Right kidney (tissue), 9 donors: ENCODE measurements at places on chromosomes 11 and 22.

- DNase-seq = no peak
Measured at GRCh38 chr11:35517481-35517880, 7.9 kb downstream of the PAMR1 start.

DNA sequence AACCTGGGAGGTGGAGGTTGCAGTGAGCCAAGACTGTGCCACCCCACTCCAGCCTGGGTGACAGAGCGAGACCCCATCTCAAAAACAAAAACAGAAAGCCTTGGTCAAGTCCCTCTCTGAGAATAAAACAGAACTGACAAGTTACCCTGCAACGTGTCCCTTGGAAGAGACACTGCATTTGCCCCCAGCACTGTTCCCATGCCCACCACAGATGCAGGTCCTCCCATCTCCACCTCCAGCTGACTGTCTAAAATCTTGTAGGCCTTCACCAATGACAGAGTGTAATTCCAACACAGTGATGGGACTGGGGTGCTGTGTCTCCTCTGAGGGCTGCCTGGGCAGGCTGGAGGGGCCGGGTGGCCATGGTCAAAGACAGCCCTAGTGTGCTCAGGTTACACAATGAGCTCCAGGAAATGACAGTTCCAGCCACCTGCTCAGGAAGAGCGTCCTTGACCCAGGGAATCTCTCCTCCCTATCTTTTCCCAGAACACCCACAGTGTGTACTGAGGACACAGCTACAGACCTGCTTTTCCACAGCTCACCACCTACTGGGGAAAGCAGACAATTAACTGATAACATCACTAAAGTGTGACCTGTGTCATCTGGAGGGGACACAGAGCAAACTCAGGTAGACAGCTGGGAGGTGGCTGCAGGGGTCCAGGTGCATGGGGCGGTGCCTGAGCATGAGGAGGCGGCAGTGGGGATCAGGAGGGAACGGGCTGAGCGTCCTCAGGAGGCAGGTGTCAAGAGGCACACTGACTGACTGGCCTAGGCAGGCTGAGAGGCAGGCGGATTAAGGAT is 56.4 kb downstream of the ARFGAP3 start:
- DNase-seq = no peak

GRCh38 chr11:37657645-37658044 is 1059.6 kb upstream of the RAG2 start:
- no peak for DNase-seq

DNA sequence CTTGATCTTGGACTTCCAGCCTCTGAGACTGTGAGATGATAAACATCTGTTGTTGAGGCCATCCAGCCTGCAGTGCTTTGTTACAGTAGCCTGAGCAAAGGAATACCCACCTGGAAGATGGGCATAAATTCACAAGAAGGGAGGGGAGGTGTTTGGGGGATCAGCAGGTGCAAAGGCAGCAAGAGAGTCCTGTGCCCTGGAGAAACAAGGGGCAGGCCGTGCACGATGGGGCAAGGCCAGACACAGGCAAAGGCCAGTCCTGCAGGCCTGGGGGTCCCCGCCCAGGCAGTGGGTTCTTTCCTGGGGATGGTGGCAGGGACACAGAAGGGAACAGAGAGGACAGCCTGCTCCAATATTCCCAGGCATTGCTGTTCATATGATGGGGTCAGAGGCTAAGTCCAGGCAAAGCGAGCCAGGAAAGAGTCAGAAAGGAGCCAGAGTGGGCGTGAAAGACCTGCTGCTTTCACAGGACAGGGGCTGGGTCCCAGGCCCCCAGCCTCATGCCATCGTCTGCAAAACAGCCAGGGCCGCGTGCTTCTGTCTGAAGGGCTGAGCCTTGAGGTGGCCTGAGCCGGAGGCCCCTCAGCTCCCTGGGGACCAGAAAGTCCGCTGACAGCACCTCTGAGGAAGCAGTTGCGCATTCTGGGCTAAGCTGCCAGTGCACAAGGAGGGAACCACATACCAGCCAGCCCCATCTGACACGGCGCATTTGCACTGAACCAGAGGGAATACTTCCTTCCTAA is 48.8 kb downstream of the MYEOV start:
- DNase-seq = no peak

- no peak for DNase-seq
Measured at GRCh38 chr22:19266547-19267086, 24.9 kb downstream of the CLTCL1 start.

GRCh38 chr11:93279851-93280347 is 50.6 kb upstream of the DEUP1 start:
- DNase-seq = no peak

DNA sequence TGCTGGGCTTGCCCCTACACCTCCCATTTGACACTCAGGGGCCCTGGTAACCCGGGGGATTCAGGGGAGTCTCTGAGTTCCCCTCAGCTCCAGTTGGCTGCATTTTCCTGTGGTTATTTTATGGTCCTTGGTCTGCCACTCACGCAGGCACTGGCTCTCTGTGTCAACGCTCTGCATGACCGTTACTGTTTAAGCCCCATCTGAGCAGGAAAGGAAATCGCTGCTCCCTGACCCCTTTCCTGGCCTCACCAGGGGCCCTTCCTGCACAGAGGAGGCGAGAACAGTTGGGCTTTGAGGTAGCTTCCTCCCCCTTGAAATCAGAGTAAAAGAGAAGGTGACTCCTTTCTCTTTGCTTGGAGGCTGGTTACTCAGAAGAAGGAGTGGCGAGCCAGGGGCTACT is 2.4 kb downstream of the C1QTNF4 start:
- DNase-seq = no peak

DNA sequence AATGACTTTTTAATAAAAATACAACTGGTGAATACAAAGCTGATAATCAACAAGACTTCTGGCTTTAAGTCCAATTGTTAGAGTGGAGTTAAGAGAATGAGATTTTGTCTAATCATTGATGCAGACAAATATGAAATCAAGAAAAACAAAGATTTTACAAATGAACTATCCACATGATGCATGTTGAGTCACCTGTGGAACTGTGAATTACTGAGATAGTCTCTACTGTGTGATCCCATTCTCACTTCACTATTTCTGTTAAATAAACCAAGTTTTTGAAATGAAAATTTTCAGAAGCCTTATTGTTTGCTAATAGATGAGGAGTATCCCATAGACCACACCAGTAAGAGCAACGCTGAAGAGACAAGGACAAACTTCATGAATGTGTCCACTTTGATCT is 8.4 kb upstream of the CTSC start:
- no peak for DNase-seq

DNA sequence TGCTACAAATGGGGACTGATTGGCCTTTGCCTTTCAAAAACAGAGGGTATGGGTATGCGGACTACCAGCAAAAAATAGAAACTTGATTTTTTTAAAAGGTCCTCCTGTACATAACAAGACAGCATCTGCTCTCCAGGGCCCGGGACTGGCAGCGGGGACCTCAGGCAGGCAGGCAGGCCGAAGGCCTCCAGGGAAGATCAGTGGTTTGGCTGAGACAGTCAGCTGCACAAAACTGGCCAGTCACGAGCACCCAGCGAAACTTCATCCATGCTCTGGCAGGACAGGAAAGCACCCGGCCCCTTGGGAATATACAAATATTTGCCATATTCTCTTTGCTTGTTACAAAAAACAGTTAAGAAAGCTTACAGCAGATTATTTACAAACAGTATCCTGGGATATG is 11.0 kb downstream of the RPL27A start:
- DNase-seq = no peak

DNA sequence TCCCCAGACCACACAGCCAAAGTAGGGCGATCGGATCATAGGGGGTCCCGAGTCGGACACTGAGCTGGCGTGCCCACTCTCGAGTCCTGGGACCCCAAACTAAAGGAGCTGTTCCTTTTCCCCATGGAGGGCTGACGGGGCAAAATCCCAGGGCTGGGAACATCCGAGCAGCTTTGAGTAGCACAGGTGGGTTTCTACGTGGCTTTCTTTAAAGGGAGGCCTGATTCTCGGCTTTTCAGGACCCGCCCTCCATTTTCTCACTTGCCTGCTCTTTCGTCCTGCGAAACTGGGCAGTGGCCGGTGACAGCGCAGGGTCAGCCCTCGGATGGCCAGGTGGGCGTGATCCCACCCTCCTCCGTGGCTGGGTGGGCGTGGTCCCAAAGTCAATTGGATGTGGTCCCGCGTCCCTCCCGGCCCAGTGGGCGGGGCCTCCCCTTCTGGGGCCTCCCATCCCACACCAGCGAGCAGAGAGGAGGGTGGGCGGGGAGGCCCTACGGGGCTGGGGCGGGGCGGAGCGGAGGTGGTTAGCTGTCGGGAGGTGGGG is 17.5 kb upstream of the TXNRD2 start:
- peak; percentile 84 for DNase-seq

DNA sequence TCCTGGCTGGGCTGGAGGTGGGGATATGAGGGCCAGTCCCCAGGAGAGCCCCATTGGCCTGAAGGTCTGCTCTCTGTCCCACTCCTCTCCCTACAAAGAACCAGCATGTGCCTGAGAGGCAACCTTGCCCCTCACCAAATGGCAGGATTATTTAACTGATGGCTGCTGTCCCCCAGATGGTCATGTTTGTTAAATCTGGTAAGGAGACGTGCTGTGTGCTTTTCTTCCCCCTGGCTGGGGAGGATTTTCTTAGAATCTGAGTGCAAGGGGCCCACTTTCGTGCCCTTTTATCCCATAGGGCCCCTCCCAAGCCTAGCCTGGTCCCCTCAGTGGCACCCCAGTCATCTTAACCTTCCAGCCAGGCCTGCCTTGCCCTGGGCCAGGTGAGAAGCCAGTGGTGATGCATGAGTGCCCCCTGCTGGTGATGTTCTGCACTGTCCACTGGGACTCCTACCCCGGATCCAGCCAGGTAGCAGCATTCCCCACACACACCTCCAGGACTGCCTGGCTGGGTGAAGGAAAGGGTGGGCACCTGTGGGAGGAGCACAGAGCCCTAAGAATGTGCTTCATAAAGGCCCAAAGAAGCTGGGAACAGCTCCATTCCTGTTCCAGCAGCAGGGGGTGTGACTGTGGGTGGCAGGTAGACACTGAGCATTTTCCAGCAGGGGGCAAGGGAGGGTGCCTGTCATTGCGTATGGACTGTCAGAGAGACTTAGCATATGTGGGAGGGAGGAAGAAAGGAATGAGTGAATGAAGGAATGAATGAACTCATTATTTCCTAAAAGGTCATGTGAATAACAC is 28.9 kb downstream of the MFNG start:
- peak; percentile 63 for DNase-seq

DNA sequence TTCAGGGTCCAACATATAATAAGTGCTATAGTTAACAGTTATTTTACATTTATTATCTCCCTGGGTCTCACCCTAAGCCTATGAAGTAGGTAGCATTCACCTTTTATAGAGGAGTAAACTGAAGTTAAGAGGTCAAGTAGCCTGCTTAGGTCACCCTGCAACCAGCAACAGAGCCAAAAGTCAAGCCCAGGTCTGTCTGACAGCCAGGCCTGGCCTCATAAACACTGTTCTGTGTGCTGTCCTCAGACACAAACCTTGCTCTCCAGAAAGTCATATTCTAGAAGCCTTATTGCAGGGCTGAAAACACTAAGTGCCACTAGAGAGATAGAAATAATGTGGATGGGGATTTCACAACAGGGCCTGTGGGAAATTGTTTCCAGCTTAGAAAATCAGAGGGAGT is 59.3 kb downstream of the BDNF start:
- DNase-seq = no peak

- DNase-seq = peak; percentile 34
Measured at GRCh38 chr11:79100093-79100910, 340.5 kb downstream of the TENM4 start.

GRCh38 chr11:28026634-28027290 is 81.2 kb downstream of the KIF18A start:
- no peak for DNase-seq

- DNase-seq = no peak
Measured at GRCh38 chr11:10247011-10247410, 47.0 kb downstream of the SBF2 start.

DNA sequence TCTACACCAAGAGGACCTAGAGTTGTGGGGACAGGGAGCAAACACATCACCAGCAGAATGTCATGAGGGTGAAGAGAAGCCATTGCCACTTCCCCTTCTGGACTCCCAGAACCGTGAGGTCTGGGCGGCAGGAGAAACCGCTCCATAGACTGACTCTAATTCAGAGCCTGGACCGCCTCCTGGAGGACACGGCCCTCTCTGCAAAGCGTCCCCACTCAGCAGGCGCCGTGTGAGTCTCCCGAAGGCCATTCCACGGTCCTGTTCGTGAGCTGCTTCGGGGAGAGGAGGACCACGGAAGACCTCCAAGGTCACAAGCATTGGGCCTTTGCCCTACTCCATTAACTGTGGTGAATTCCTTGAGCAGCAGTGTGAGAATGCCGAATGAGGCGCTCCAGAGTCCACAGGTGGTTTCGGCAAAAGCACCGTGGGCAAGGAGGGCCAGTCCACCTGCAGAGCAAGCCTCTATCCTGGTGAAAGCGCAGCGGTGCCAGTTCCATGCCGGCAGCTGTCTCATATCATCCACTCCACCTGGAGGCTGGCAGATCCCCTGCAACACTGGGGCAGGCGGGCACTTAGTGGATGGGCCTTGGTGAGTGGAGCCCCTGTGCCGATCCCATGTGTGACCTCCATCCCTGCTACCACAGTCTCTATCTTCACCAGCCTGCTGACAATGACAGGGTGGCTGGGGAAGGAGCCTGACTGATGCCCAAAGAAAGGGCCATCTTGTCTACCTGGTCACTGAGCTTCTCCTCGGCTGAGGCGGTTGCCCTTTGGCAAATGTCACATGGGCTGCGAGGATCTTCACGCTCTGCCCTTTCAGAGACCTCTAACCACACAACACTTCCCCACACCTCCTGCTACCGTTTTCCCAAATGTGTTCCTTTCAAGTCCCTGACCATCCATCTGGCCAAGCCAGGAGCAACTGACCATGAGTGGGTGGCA is 7.5 kb downstream of the C11orf21 start:
- no peak for DNase-seq

DNA sequence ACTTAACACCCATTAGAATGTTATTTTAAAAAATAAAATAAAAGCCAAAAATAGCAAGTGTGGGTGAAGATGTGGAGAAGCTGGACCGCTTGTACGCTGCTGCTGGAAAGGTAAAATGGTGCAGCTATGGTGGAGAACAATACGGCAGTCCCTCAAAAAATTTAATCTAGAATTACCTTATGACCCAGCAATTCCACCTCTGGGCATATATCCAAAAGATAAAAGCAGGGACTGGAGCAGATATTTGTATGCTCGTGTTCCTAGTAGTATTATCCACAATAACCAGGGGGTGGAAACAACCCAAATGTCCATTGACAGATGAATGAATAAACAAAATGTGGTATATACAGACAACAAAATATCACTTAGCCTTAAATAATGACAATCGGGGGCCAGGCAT is 6.1 kb upstream of the APOA5 start:
- no peak for DNase-seq

- no peak for DNase-seq
Measured at GRCh38 chr22:23548501-23549197, 31.4 kb downstream of the IGLL1 start.

DNA sequence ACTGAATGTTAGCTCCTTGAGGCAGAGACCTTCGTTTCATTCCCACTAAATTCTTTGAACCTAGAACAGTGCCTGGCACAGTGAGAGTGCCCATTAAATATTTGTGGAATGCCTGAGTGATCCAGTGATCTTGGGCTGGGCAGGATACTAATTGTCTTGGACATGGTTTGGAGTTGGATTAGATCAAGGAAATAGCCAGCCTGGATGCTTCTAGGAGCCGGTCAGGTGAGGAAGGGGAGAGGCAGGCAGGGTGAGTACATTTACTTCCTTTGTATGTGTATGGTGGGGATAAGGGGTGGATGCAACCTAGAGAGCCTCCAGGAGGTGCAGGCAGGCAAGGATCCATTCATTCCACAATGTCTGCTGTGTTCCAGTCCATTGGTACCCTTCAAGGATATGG is 3.6 kb downstream of the SREBF2 start:
- DNase-seq = no peak

- no peak for DNase-seq
Measured at GRCh38 chr11:114059278-114059983, at the start of gene ZBTB16. ZBTB16 (plus strand) TSS chr11:114059711; CDS start chr11:114063301, 3,590 bp downstream.
